Fibroblast of lung (primary cell): ENCODE measurements at places on chromosomes 5 and 9. TPM values are rescaled to one million over a fixed set of nuclear protein-coding genes. Genes with fewer than 3 reads are reported as not detected.

The OSMR gene
- 74.7 and 102 TPM in 2 replicates for total RNA-seq

The ADAMTSL1 gene
- total RNA-seq: 11.6 and 27.9 TPM in 2 replicates

The TMEM8B gene
- total RNA-seq: 2.1 and 3.0 TPM in 2 replicates

The CHSY3 gene
- total RNA-seq: 0.99 and 1.3 TPM in 2 replicates

The LCN9 gene
- total RNA-seq: not detected in 2 replicates

The TAF1L gene
- under 0.01 TPM in 2 replicates for total RNA-seq

The OLFM1 gene
- total RNA-seq: 2.0 and 2.3 TPM in 2 replicates

The DMAC1 gene
- total RNA-seq: 6.4 and 8.1 TPM in 2 replicates

The GPX8 gene
- 75.5 and 84.7 TPM in 2 replicates for total RNA-seq

The HNRNPAB gene
- 23.1 and 30.8 TPM in 2 replicates for total RNA-seq

The BTNL3 gene
- total RNA-seq: not detected in 2 replicates

The OR2K2 gene
- not detected in 2 replicates for total RNA-seq

The HK3 gene
- under 0.01 TPM in 1 of 2 replicates, not detected in the other for total RNA-seq

The TNFSF8 gene
- not detected in 2 replicates for total RNA-seq

The LCN1 gene
- not detected in 2 replicates for total RNA-seq

The RMRP gene
- 67,954 and 162,287 TPM in 2 replicates for total RNA-seq
